ENCODE measurements at places on chromosomes 13 and 19. TPM values are rescaled to one million over a fixed set of nuclear protein-coding genes. Genes with fewer than 3 reads are reported as not detected.

DNA sequence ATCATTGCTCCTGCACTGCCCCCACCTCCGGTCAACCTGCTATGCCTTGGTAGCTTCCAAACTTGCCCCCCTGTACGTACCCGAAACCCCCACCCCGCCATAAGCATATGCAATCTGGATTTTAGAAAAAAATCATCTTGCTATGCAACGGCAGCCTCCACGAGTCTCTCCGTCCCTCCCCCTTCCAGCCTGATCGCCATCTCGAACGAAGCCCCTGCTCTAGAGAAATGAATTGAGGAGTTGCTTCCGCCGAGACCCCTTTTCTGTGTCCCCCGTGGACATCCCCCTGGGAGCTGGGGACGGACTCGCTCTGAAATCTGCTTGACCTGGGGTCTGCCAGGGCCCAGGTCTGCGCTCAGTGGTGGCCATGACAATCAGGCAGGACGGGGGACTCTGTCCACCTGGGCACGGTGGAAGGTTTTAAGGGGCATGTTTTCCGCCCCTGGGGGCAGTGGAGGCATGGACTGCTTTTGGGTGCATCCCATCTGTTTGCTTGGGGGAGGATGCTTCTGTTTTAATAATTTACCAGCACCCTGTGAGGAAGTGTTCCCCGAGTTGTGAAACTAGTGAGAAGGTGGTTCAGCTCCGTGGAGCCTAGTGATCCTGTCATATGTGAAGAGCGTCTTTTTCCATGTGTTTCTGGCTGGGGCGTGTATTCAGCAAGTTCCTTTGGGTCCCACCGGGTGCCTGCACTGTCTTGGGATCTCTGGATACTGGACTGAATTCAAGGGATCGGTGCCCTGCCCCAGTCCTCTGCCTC lies 1.0 kb downstream of the KDM4B start:
- no peak for DNase-seq

GRCh38 chr19:31342926-31343325 lies 6.3 kb downstream of the TSHZ3 start:
- no peak for DNase-seq

- peak; percentile 46 for DNase-seq
Measured at GRCh38 chr13:26340807-26341206, 86.9 kb downstream of the CDK8 start.

- DNase-seq = peak; percentile 31
Measured at GRCh38 chr19:2636897-2637683, 65.4 kb downstream of the GNG7 start.

- DNase-seq = no peak
Measured at GRCh38 chr13:99135591-99135990, 65.1 kb upstream of the UBAC2 start.

The TYROBP gene
- not detected for polyA plus RNA-seq

The FXYD3 gene
- polyA plus RNA-seq = not detected

GRCh38 chr19:30557212-30557611 lies 185.0 kb downstream of the ZNF536 start:
- DNase-seq = no peak

- no peak for DNase-seq
Measured at GRCh38 chr13:109764045-109764444, 22.3 kb downstream of the IRS2 start.

The IRGC gene
- polyA plus RNA-seq = not detected

- DNase-seq = no peak
Measured at GRCh38 chr13:53159431-53159830, 130.8 kb downstream of the OLFM4 start.

The VSTM1 gene
- not detected for polyA plus RNA-seq

- no peak for DNase-seq
Measured at GRCh38 chr13:45847554-45848224, 3.9 kb downstream of the SIAH3 start.

The CA11 gene
- 2.7 TPM for polyA plus RNA-seq

The RNF113B gene
- not detected for polyA plus RNA-seq

The RNF17 gene
- 0.03 TPM for polyA plus RNA-seq

- no peak for DNase-seq
Measured at GRCh38 chr13:113905942-113906341, 42.1 kb upstream of the GAS6 start.

The CGB5 gene
- polyA plus RNA-seq = not detected

The PRR22 gene
- 1.6 TPM for polyA plus RNA-seq

DNA sequence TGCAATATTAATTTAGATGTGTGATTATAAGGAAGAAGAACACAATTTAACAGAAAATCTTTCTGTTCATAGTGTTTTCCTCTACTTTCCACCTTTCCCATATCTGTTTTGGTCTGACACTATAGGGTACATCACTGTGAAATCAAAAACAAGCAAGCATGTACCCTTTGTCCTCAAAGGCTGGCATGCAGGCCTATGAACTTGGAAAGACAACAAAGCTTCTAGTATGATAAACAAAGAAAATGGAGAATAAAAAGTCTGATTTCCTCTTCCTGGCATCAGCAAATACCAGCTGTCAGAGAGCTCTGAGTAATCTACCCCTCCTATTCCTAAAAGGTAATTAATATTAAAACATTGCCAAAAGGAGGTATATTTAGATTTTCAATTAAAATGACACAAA lies 5.6 kb upstream of the NEK3 start:
- no peak for DNase-seq

DNA sequence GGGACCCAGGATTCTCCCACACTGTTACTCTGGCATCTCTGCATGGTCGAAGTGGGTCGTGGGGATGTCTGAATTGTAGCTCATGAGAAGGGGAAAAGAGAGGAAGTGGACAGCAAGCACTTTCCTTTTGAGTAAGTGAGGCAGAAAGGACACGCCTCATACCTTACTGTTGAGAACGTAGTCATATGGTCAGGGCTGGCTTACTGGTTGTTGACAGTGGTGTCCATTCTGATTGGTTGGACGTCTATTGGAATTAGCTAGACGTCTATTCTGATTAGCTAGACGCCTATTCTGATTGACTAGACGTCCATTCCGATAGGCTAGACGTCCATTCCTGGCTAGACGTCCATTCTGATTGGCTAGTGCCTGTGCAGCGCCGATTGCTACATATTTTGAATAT lies 12.4 kb downstream of the GRIN2D start:
- DNase-seq = peak; percentile 18

GRCh38 chr19:20107301-20107700 lies 29.5 kb downstream of the ZNF90 start:
- no peak for DNase-seq

The PTBP1 gene
- polyA plus RNA-seq = 483 TPM

The S1PR2 gene
- 16.1 TPM for polyA plus RNA-seq

GRCh38 chr19:57648331-57649003 lies 15.5 kb downstream of the ZNF211 start:
- no peak for DNase-seq

DNA sequence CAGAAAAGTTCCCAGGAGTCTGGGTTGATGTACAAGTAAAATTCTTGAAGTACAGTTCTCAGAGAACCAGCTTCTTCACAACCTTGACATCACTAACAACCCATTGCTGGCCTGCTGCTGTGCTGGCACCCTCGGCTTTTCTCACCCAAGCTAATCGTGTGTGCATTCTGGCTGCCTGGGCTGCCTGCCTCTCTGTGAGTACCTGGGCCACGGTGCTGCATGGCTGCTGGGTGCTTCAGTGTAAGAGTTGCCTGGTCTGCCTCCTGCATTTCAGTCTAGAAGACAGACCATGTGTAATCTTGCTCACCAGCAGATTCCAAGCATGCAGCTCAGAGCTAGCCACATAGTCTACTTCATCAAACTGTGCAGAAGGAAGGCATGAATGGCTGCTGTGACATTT lies 50.5 kb upstream of the MEDAG start:
- no peak for DNase-seq

DNA sequence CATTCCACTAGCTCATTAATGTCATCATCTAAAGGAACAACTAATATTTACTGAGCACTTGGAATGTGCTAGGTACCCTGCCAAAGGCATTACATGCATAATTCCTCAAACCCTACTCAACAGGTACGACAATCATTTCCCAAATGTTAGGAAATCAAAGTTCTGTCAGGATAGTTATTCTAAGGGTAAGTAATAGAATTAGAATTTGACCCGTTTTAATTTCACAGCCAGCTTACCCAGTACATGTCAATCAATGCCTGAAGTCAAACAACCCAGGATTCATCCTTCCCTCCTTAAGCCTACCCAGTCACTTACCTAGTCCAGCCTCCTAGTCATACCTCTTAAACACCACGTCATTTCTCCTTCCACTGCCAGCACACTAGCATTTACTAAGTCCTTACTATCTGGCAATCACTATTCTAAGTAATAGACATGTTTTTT lies 2.4 kb downstream of the LNX2 start:
- DNase-seq = no peak

DNA sequence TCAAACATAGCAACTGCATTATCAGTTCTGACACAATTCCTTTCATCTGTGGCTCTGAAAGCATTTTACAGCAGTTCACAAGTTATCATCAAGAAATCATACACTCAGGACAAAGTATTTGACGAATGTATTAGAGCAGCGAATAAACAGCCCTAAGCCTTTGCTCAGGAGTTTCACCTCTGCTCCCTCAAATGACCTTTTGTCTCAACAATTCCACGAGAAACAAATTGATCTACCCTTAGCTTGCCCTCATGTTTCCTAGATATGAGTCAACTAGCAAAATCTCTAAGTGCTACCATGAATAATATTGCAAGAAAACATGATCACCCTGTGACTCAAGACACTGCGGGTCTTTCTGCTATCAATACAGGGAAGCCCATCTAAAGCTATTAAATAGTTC lies 396.1 kb downstream of the EFNB2 start:
- peak; percentile 38 for DNase-seq

DNA sequence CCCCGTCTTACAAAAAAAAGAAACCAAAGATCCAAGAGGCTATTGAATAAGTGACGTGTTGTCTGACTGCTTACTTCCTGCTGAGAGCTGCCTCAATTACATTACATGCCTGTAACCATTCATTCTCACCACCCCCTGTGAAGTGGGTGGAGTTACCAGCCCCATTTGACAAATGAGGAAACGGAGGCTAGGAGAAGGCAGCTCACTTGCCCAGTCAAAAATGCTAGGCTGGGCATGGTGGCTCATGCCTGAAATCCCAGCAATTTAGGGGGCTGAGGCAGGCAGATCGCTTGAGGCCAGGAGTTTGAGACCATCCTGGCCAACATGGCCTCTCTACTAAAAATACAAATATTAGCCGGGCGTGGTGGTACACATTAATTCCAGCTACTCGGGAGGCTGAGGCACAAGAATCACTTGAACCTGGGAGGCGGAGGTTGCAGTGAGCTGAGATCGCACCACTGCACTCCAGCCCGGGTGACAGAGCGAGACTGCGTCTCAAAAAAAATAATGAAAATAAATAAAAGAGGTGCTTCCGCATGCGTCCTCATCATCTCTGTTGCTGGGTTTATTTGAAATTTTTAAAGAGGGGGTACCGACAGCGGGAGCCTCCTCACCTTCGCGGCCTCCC lies 499 bp downstream of the LSM7 start:
- DNase-seq = peak; percentile 81

The NCR1 gene
- not detected for polyA plus RNA-seq

The ISOC2 gene
- 82.1 TPM for polyA plus RNA-seq

DNA sequence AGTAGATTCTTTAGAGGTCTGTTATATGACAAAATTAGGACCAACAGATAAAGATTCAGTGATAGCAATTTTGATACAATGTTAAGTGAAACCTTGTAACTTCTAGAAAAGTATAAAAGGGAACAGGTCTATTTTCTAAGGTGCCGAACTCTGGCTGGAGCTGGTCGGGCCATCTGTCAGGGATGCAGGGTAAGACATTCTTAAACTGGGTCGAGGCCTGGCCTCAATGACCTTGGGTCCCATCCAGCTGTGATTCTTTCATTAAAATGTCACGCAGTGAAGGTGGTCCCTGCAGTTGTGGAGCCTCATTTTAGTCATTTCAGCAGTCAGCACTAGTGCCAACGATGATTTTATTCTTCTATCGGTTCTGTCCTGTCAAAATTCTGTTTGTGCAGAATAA lies 271.9 kb upstream of the SPRY2 start:
- no peak for DNase-seq

The SMAD9 gene
- polyA plus RNA-seq = 2.7 TPM

DNA sequence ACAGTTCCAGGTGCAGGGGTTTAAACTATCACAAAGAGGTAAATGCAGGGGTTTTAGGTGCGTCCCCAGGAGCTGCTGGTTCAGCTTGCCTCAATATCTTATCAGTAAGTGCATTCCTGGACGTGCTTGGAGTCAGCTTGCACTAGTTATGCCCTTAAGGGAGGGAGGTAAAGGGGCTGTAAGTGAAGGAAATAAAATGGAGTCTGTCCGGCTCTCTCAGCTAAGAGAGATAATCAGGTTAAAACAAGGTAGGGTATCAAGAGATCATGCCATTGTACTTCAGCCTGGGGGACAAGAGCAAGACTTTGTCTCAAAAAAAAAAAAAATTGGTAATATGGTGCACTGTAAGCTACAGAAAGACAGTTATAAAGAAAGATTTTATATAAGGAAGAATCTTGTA lies 69.7 kb downstream of the ZNF100 start:
- no peak for DNase-seq

GRCh38 chr19:51821921-51822320 lies 27.0 kb downstream of the FPR3 start:
- DNase-seq = no peak

GRCh38 chr13:34623331-34623730 lies 318.7 kb upstream of the NBEA start:
- DNase-seq = no peak

GRCh38 chr19:44577566-44577874 lies 35.8 kb upstream of the IGSF23 start:
- DNase-seq = no peak
